Right atrium auricular region (tissue), 2 donors: ENCODE measurements at places on chromosomes 11 and 22. TPM values are rescaled to one million over a fixed set of nuclear protein-coding genes. Genes with fewer than 3 reads are reported as not detected.

ELMOD1 gene
- total RNA-seq: 4.2 TPM

OR2D2 gene
- not detected for total RNA-seq

- DNase-seq: no peak
These were observed 54.1 kb downstream of the GRIK4 start for GRCh38 chr11:120565466-120566155.

- no peak for DNase-seq
These were observed 662.5 kb upstream of the TENM4 start for GRCh38 chr11:80103142-80103859.

- DNase-seq: peak; percentile 76
These were observed 48.0 kb upstream of the CLPB start for GRCh38 chr11:72482211-72482812.

DNA sequence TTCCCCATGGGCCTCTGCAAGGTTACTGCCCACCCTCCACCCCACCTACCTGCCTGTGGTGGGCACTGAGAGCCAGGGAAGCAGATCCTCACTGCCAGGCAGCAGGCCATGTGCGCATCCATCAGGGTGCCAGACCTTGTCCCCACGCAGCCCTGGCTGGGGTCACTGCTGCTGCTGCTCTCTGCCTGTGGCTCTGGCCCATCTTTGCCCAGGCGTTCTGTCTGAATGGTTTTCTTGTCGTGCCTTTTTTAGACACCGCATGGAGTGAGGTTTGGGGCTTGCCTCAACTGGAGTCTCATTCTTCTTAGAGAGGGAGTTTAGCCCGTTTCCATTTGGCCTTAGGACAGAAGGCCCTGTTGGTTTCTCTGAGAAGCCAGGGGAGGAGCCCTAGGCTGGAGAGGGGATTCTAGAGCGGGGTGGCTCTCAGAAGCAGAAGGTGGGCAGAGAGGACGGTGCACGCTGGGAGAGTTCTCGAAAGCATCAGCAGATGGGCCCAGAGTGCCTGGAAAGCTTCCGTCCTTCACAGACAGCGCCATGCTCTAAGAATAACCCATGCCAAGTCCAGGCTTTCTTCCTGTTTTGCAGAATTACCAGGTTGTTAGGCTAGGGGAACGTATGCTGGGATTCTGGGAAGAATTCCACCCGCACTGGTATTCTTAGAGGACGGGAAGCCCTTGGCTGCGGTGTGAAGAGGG is 8.1 kb downstream of the TANGO2 start:
- DNase-seq: no peak

DNA sequence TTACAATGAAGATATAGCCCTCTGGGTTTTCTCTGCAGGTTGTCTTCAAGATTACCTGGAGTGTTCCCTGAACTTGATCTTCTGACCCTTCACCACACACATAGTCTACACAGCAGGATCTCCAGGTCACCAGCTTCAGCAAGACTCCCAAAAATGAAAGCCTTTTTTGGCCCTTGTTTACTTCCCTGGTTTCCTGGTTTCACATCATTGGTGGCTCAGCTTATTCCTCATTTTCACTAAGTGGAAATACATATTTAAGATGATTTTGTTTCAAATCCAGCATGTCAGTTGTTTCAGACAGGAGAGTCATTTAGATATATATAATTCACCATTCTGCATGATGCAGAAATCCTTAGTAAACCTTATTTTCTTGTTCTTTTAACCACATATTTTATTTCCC is 41.6 kb upstream of the MPEG1 start:
- no peak for DNase-seq
